NCI-H1092 treated with DMSO at 0.1 percent for 48 hours (cell line): ENCODE measurements at places on chromosomes 11 and 22.

DNA sequence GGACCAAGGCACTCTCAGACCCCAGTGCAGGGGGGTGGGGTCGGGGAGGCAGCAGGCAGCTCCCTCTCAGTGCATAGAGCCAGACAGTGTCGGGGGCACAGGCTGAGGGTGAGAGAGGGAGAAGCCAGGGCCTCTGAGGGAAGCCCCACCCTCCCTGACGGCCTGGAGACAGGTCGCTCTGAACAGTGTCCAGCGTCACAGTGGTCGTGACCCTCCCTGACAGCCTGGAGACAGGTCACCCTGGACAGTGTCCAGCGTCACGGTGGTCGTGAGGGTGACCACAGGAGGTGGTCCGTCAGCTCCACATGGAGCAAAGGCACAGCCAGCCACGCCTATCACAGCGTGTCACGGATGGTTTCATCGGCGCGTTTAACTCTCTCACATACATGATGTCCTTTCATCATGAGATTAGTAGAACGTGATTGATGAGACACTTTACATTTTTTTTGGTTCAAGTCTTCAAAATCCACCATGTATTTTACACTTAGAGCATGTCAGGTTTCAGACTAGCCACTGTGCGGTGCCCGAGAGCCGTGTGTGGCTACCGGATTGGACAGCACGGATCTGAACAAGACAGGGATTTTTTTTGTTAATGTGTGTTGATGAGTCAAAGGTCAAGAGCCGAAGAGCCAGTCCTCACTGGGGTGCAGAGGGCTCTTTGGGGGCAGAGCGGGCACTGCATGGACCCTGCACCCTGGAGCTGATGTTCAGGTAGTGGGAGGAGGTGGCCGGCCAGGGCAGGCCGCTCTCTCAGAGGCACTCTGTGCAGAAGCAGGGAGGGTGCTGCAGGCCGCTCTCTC, 23.9 kb upstream of the PANX2 start:
- peak; percentile 5 for DNase-seq

- no peak for DNase-seq
These were observed 8.0 kb downstream of the MN1 start for GRCh38 chr22:27793576-27793975.

DNA sequence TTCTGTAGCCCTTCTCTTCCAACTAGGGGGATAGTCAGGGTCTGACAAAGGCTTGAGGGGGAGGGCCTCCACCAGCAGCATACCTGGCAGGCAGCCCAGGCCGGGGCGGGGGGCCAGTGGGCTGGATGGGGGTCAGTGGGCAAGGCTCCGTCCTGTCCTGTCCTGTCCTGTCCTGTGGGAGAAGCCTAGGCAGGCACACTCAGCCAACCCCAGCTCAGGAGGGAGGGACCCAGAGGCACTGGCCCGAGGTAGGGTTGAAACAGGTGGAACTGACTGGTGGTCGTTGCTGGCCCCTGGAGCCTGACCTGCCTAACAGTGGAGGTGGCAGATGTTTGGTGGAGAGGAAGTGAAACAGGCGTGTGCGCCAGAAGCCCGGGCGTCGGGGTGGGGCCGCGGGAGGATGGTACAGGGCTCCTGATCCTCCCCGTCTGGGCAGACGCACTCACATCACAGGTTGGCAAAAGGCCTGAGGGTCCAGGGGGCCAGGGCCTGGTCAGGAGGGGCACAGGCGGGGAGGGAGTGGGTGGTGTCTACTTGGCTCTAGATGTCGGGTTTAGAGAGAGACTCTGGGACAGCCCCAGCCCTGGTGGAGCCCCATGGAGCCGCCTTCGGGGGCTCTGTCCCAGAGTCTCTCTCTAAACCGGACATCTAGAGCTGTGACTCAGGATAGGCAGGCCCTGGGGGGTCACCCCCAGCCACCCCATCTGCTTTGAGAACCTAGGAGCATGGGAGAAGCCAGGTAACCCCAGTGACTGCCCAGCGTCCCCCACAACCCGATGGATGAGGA, 32.5 kb upstream of the GRAMD4 start:
- no peak for DNase-seq

GRCh38 chr11:62958547-62959421, 26.0 kb downstream of the SLC22A6 start:
- no peak for DNase-seq
